ENCODE measurements at places on chromosomes 12 and 14.

GRCh38 chr14:22842211-22843122 lies 6.1 kb downstream of the MMP14 start:
- DNase-seq, result no peak

- no peak for DNase-seq
Observed at GRCh38 chr12:48816143-48816854, 2.0 kb upstream of the CACNB3 start.

GRCh38 chr12:89947437-89948270 lies 239.0 kb upstream of the ATP2B1 start:
- no peak for DNase-seq

- DNase-seq, result no peak
Observed at GRCh38 chr12:67362526-67362925, 93.4 kb downstream of the CAND1 start.

Measured in iPS DF 19.7 (cell line).